ENCODE measurements at places on chromosomes 6 and 20.

DNA sequence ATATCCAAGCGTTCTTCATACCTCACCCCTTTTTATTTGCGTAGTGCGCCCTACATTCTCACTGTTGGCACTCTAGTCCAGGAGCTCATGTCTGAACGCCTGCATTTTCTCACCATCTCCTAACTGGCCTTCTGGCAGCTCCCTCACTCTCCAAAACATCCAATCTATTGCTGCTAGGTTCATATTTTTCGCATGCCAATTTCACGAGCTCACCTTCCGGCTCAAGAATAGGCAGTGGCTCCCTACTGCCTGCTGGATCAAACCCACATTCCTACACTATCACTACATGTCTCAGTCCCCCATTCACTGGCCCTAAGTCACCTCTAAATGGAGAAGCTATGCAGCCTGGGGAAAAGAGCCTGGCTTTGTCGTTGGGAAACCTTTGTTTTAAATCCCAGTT is 115.0 kb downstream of the IPCEF1 start:
- DNase-seq = no peak

DNA sequence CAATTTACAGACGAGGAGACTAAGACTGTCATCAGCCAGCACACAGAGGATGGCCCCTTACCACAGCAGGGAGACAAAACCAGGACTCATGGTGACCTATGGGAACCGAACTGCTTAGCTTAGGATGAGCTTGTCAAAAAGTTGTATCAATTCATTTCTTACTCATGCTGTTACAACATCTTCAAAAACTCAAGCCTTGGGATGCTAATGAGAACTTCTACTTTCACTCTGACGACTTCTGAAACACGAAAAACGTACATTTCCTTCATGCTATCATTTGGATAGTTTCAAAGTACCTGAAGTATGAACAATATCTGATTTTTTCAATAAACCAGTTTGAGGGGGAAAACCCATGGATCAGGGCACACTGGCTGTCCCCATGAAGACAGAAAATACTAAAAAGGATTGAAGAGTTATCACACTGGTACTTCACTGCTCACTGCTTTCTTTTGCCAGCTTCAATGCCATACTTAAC is 31.9 kb downstream of the HIVEP2 start:
- no peak for DNase-seq

GRCh38 chr6:155782320-155782731 is 326.7 kb upstream of the NOX3 start:
- peak; percentile 40 for DNase-seq

- DNase-seq = no peak
Measured at GRCh38 chr6:47182291-47182957, 127.3 kb downstream of the TNFRSF21 start.

GRCh38 chr6:24600903-24601302 is 45.1 kb downstream of the KIAA0319 start:
- peak; percentile 57 for DNase-seq

GRCh38 chr20:48210111-48211027 is 425.1 kb upstream of the SULF2 start:
- DNase-seq = no peak

- no peak for DNase-seq
Measured at GRCh38 chr6:6497976-6498375, 90.5 kb upstream of the LY86 start.

- DNase-seq = no peak
Measured at GRCh38 chr6:107941627-107942026, 16.4 kb downstream of the SEC63 start.

- no peak for DNase-seq
Measured at GRCh38 chr6:87979737-87980136, 67.9 kb upstream of the SPACA1 start.

DNA sequence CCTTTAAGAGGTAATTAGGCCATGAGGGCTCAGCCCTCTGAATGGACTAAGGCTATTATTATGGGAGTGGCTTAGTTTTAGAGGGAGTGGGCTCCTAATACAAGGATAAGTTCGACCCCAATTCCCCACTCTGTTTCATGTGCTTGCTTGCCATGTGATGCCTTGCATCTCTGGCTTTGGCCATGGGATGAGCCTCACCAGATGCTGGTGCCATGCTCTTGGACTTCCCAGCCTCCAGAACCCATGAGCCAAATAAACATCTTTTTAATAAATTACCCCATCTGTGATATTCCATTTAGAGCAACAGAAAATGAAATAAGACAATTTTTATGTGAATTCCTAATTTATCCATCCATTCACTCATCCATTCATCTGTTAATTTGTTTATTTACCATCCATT is 50.3 kb downstream of the GTF2H5 start:
- DNase-seq = no peak

DNA sequence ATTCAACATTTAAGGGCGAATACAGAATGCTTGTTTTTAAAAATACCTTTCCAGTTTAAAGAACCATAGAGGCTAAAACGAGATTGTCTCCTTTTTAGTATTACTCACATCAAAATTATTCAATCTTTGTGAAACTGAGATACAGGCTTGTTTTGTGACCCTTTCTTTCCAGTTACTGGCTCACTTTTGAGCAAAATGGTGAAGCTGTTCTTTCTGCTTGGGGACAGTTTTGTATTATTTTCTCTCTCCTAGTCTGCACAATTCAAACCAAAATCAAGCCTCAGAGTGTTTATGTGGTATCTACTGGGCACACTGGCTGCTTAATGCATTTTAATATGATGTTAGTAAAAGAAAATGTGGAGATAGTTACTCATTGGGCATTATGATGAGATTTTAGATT is 36.5 kb downstream of the HIVEP1 start:
- DNase-seq = no peak

DNA sequence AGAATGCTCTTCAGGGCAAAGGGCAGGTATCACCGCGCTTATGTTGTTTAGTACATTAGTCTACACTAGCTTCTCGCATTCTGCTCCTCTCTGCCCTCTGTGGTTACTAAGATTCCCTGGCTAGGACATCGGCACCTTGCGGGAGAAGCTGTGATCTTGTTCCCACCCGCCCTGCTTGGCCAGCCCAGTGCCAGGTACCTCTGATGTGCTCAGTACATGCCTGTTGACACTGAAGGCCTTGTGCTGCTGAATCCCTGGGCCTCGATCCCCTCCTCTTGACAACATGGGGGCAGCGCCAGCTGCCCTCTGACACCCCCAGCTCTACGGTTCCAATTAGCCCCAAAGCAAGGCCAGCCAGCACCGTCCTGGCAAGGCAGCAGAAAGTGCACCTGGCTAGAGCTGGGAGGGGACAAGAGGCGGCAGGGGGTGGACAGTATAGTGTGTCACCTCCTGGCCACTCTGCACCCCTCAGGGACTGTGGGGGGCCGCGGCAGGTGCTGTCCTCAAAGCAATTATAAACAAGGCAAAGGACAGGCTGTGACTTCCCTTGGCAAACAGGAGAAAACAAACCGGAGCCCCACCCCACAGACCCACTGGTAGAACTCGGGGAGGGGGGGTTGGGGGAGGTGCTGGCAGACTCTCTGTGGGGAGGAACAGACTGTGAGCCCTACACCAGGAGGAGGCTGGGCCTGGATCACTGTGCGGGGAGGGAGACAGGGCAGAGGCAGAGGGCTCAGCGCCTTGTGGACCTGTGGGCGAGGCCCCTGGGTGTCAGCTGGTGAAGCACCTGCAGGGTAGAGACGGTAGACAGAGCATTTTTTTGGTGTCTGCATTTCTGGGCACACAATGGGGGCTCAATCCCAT is 7.1 kb downstream of the TFEB start:
- peak; percentile 98 for DNase-seq

GRCh38 chr6:4294636-4295035 is 159.3 kb upstream of the ECI2 start:
- DNase-seq = no peak

GRCh38 chr6:24448828-24449525 is 40.4 kb downstream of the GPLD1 start:
- no peak for DNase-seq

DNA sequence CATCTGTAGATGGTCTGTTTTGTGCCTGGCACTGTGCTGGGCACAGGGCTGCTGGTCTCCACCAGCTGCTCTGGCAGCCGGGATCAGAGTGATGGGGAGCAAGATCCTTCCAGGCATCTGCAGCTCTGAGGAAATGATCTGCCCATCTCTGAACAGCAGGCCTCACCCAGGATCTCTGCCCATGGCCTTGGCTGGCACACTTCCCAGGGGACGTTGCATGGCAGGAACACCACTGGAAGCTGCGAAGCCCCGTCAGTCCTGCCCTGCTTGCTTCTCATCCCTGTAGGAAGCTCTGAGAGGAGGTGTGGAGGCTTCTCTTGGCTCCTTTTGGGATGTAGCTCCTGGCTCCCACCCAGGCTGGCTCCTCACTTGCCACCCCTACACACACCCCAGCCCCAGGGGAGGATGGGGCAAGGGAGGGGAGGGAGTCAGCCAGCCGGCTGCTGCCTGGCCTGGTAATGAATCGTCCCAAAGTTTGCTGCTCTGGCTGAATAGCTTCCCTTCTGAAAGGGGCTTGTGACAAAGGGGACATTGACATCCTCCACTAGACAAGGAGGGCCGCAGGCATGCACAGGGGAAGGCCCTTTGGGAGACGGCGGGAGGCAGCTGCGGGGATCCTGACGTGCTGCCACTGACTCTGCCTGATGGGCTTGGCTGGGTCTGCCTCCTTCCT is 108.9 kb downstream of the VEGFA start:
- DNase-seq = peak; percentile 56

- DNase-seq = no peak
Measured at GRCh38 chr6:142966294-142966693, 21.3 kb upstream of the HIVEP2 start.

GRCh38 chr6:34462551-34462971 is 3.3 kb upstream of the PACSIN1 start:
- peak; percentile 91 for DNase-seq
